Cardiac septum (tissue), 1 donor: ENCODE measurements at places on chromosomes 5 and 9. TPM values are rescaled to one million over a fixed set of nuclear protein-coding genes. Genes with fewer than 3 reads are reported as not detected.

Gene TAF11L3
- total RNA-seq: not detected

Gene CXCL14
- total RNA-seq: 1.2 TPM

Gene LURAP1L
- total RNA-seq: 2.6 TPM

Gene MACROH2A1
- 112 TPM for total RNA-seq

Gene DBH
- total RNA-seq: not detected

Gene EQTN
- not detected for total RNA-seq

Gene SMIM32
- total RNA-seq: not detected

Gene SLCO6A1
- not detected for total RNA-seq

Gene LCN15
- not detected for total RNA-seq

Gene TAF1L
- total RNA-seq: not detected

Gene MOB3B
- 0.51 TPM for total RNA-seq

Gene SOX30
- 0.13 TPM for total RNA-seq

Gene IFNB1
- not detected for total RNA-seq

Gene CREBRF
- total RNA-seq: 20.2 TPM

GRCh38 chr5:83687124-83687619 lies 33.5 kb downstream of the HAPLN1 start:
- no peak for DNase-seq

DNA sequence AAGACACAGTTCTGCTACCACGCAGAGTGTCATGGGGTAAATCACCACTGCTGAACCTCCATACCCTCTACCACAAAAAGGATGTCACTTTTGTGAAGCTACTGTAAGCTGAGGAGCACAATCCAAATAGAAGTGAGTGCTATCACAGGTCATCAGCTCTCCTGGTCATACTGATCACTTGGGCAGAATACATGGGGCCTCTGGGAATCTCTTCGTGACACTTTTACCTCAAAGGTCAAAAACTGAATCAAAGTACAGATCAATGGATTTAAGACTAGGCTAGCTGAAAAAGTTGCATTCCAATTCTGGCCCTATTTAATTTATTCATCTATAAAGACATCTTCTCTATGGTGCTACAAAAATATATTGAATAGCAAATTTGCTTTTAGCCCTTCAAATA lies 115.5 kb downstream of the MPDZ start:
- no peak for DNase-seq

DNA sequence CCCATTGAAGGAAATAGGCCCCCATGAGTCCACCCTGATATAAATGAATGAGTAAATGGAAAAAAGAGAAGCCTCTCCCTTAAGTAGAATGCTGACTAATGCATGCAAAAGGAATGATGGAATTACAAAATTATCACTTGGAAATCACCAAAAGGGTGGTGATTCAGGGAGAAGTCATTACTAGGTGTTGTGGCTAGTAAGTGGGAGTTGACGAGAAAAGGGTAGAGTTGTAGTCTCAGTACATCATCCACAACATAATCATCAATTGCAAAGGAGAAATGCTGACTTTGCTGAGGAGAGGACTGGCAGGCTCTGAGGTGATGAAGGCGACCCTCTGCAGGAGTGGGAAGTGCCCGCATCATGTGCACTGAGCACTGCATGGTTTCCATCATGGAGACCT lies 201.5 kb upstream of the S1PR3 start:
- no peak for DNase-seq

DNA sequence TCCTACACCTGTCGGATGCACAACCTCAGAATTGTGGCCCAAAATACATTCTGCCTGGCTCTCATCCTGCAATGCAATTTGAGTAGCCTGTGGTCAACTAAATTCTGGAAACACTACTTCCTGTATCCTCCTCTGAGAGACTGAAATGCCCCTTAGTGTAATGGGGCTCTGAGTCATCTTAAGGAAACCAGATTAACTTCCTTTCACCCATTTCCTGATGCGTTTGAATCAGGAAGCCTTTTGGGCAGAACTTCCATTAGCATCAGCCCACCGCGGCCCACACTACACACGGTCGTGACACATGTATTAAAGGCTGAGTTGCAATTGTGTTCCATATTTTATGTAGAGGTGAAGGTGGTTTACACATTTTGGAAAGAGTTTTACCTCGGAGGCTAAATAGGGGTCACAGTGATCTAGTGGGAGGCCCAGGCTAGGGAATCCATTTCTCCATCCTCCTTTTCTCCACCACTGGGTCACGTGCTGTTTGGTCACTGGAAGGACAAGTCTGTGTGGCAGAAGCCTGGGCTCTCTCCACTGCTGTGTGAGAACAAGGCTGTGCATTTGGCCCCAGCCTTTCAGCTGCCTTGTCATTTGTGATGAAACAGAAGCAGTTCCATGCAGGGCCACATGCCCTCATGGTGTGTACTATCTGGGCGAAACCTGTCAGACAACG lies 55.9 kb downstream of the DAP start:
- DNase-seq: no peak

- no peak for DNase-seq
Observed at GRCh38 chr9:71781391-71781790, 13.1 kb upstream of the CEMIP2 start.

DNA sequence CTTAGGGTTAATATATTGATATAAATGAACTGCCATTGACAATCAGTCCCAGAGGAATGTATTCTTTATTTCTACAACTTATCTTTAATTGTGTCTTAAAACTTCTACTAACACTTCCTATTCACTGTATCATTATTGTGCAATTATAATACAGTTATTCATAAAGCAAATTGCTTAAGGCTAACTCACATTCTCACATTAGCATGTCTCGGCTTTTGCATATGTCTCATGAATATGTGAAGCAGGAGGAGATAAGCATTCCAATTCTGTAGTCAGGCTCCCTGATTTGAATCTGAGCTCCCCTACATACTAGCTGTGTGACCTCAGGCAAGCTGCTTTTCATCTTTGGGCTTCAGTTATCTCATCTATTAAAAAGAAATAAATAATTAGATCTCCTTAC lies 45.4 kb downstream of the PLGRKT start:
- no peak for DNase-seq

DNA sequence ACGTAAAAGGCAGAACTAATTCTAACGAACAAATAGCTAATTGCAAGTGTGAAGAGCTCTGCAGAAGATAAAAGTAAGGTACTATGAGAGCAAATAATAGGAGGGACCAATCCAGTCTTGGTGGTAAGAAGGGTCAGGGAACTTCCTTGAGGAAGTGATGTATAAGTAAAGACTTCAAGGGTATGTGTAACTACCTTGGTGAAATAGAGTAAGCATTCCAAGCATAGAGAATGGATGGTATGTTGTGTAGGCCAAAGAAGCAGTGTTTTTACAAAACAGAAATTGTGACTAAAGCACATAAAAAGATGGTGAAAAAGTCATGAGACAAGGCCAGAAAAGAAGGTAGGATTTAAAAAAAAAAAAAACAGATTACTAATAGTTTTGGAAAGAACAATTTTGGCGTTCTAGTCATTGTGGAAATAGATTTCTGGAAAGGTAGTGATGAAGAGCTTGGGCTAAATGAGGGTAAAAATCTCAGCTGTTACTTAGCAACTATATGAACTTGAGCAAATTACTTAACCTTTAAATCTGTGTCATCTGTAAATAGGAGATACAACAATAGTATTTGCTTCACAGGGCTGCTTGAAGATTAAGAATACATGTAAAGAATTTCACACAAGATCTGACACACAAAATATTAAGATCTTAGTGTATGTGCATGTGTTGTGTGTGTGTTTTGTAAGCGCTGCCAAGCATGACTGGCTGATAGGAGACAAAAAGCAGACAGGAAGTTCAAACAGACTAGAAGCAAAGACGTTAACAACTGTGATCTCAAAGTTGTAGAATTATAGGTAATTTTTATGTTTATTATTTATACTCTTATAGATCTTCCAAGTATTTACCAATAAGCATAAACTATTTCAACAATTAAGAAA lies 73.5 kb downstream of the NR6A1 start:
- no peak for DNase-seq

- no peak for DNase-seq
Observed at GRCh38 chr9:120852240-120853010, 9.7 kb upstream of the PSMD5 start.

- DNase-seq: no peak
Observed at GRCh38 chr9:35560625-35561337, 44.3 kb upstream of the TESK1 start.

- no peak for DNase-seq
Observed at GRCh38 chr5:79143684-79144379, 32.2 kb downstream of the BHMT start.

DNA sequence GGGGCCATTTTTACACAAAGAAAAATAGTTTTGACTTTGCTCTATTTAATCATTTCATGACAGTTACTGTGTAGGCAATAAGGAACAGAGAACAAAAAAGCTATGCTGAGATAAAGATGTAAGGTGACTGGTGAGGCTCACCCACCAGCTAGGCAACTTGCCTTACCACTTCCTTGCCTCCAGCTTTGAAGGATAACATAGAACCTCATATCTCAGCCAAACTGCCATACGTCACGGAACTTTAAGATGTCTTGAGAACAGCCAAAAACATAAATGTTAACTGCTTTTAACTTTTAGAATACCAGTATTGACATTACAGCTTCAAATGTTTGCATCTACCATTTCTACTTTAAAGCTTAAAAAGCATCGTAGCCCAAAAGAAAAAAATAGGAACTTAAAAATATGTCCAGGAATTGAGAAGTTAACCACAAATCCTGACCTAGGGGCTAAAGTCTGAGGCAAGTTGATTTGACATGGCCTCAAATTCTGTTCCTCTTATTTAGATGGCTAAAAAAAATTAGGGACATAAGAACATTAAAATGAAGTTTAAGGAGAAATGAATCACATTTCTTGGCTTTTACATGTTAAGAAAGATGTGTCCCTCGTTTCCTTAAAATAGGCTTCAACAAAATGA lies 7.7 kb upstream of the GCNT4 start:
- DNase-seq: no peak

DNA sequence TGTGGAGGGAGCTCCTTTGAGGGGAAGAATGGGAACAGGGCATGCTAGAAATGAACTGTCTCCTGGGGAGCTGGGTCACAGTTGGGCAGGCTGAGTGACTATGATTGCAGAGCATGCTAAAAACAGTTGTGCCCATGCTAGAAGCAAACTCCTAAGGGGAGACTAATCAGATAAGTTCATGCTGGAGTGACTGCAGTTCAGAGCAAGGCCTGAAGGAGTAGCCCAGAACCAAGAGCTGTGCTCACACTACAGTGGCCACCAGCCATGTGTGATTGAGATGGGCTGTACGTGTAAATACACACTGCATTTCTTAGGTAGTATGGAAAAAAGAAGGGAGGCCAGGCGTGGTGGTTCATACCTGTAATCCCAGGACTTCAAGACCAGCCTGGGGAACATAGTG lies 10.3 kb upstream of the AK1 start:
- DNase-seq: no peak

DNA sequence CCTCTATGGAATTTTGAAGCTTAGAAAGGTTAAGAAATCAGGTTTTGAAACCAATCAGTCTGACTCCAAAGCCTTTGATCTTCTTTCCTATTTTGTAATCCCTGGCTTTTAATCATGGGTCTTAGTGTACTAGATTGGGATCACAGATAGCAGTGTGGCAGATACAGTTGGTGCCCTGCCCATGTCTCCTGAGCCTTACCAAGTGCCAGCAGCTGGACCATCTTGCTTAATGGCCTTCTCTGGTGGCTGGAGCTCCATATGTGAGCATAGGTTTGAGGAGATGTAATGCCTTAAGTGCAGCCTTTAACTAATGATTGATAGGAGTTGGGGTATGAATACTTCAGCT lies 16.7 kb upstream of the RIC1 start:
- no peak for DNase-seq

- DNase-seq: no peak
Observed at GRCh38 chr9:32524892-32525708, 896 bp downstream of the RIGI start.

DNA sequence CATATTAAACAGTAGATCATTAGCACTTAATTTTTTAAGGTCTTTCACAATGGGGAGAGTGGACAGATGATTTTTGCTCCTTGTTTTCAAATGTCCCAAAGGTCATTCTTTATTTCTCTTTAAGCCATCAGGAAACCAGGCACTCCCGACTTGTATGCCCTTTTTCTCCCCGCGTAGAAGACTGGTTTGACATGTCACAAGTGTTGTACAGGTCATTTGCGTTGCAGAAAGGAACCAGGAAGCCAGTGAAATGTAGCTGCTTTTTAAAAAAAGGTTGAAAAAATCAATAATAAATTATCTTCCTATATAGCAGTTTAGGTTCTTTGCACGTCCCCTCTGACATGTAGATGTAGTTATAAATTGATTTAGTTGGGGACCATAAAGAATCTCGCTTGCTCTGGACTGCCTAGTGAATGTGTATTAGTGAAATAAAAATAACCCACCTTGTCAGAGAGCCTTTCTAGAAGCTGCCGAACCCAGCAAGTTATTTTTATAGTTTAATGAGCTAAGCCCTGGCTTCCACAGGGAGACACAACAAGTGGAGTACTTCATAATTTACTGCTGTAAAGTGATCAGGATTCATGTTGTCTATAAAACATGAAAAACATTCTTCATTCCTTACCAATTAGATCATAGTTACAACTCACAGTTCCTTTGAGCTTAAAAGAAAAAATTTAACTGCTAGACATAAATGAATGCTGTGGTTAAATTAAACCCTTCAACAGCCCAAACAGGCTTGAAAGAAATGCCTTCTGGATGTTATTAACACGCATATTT lies 404.6 kb downstream of the CSNK1G3 start:
- DNase-seq: no peak

DNA sequence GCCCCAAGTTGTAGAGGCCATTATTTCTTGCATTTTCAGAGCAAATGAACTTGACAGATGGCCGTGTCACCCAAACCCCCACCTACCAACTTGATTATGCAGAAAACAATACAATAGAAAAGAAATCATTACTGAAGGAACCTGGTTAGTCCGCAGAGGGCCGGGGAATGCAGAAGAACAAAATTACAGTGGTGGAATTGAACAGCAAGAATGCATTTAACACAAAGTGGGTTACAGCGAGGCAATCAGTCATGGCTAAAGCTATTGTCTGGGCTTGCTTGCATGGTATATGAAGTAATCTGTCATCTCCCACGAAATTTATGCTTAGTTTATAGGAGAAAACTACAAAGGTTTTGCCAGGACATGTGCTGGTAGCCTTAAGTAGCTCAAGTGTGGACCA lies 238.3 kb upstream of the IRX1 start:
- no peak for DNase-seq

DNA sequence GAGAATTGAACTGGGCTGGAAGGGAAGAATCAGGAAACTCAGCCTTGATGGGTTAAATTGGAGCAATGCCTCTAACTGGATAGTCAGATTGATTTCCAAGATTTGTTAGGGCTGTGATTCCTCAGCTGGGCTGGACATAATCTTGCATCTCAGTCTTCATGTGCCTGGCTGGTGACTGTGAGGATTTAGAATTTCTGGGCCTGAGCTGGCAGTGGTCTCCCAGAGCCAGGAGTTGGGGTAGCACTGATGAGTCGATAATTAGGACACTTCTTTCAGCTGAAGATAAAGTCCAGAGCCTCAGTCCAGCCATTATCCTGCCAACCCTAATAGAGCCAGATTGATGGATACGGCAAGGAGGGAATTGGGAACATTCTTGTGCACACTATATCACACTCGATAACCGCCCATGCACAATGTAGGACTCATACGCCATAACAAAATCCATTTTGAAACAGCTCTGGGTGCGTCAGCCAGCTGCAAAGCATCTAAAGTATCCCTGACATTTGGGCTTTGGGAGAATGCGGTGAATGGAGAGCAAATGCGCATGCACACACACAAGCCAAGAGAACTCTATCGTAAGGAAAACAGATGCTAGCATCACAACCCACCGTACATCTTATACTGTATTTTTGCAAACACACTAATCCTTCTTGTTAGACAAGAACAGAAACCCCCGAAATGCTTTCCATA lies 405.1 kb upstream of the KLF4 start:
- no peak for DNase-seq
